Activated naive CD4-positive, alpha-beta T cell treated with anti-CD3 and anti-CD28 coated beads, Interleukin-2, amount 10 ng/mL, durations not matched to agents 7 days and 5 days (primary cell): ENCODE measurements at places on chromosomes 2 and 18.
A peak's percentile ranks its signal among the peaks of the same experiment; 100 is the strongest.

- no peak for DNase-seq
Measured at GRCh38 chr2:137952586-137953129, 11.6 kb upstream of the HNMT start.

GRCh38 chr2:204239411-204240165, 303.0 kb downstream of the ICOS start:
- DNase-seq: no peak

DNA sequence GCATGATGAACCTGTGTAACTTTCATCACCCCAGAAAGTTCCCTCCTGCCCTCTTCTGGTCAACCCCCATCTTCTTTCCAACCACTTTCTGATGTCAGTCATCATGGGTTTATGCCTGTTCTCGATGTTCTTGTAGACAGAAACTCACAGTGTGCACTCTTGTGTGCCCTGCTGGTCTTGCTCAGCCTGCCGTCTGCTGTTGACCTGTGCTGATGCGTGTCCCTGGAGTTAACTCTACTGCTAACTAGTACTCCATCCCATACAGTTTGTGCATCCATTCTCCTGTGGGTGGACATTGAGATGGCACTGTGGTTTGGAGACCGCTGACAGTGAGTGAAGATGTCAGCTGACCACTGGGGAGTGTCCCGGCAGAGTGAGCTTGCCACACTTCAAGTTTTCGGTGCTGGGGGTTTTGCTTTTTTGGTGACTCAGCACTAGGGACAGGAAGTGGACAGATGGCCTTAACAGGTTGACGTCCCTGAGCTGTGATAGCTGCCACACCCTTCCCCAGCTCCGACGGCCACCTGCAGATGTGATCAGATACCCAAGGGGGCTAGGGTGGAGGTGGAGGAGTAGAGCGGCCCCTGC, 14.8 kb downstream of the KLHL29 start:
- DNase-seq: no peak

DNA sequence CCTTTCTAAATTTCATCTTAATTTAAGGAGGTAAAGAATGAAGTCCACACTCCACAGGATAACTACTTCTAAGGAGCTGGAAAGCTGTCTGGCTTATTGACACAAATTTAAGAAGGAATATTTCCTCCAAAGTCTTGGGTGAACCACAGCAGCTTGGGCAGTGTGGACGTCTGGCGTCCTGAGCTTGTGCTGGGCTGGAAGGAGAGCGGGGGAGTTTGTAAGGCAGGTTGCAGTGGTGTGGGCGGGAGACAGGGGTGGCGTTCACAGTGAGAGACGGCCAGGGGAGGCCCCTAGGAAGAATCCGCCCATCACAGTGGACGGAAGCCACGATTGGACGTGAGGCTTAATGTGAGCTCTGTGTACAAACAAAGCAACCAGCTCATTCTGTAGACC, 25.7 kb downstream of the ADI1 start:
- DNase-seq: no peak

- no peak for DNase-seq
Measured at GRCh38 chr18:51164761-51165281, 32.7 kb downstream of the MEX3C start.

DNA sequence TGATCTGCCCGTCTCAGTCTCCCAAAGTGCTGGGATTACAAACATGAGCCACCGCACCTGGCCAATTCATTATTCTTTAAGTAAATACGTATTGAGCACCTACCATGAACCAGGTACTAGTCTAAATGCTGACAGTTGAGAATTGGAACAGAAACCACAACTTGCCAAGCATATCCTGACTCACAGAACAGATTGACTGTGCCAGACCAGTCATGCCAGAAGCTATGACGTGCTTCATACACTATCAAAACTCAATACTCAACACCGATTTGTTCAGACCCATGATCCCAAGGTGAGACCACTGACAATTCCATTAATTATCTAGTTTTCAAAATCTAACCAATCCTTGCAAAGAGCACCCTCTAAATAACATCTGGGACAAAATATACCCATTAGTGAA, 148.6 kb downstream of the B3GNT2 start:
- no peak for DNase-seq

DNA sequence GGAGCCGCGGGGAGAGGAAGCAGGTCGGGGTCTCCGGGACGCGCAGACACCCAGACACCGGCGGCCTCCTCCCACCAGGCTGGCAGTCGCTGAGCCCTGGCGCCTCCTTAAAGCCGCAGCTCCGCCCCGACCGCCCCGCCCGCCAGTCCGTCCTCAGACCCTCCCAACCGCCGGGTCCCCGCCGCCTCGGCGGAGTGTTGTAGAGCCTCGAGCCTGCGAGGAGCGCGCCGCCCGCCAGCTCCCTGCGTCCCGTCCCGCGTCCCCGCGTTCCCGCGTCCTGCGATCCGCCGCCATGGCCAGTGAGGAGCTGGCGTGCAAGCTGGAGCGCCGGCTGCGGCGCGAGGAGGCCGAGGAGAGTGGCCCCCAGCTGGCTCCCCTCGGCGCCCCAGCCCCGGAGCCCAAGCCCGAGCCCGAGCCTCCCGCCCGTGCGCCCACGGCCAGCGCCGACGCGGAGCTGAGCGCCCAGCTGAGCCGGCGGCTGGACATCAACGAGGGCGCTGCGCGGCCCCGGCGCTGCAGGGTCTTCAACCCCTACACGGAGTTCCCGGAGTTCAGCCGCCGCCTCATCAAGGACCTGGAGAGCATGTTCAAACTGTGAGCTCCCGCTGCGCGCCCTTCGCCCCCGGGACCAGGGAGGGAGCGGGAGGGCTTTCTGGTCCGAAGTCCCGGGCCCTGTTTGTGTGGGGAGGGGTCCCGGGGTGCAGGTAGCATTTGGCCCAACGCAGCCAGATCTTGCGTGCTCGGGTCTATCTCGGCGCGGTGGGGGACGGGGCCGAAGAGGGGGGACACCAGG, at the start of gene EFHD1:
TSS of gene EFHD1 (plus strand) at position 192 of the 793 bp plus-strand sequence. CDS start at position 293, 101 bp downstream.
- DNase-seq: peak; percentile 76

DNA sequence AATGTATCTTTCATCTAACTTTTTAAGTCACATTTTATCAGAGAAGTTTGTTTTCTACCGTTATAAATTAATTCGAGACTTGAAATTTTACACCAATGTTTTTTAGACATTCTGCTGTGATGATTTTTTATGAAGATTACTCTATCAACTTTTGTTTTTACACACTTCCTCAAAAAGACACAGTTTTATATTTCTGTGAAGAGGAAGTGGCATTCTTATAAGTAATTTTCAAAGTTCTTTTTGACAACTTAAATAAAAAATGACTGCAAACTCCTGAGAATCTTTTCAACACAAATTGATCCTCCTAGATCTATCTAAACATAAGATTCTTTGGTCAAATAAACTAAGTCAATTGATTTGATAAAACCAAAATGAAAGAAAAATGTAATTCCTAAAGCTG, 13.7 kb downstream of the ANKRD44 start:
- no peak for DNase-seq

DNA sequence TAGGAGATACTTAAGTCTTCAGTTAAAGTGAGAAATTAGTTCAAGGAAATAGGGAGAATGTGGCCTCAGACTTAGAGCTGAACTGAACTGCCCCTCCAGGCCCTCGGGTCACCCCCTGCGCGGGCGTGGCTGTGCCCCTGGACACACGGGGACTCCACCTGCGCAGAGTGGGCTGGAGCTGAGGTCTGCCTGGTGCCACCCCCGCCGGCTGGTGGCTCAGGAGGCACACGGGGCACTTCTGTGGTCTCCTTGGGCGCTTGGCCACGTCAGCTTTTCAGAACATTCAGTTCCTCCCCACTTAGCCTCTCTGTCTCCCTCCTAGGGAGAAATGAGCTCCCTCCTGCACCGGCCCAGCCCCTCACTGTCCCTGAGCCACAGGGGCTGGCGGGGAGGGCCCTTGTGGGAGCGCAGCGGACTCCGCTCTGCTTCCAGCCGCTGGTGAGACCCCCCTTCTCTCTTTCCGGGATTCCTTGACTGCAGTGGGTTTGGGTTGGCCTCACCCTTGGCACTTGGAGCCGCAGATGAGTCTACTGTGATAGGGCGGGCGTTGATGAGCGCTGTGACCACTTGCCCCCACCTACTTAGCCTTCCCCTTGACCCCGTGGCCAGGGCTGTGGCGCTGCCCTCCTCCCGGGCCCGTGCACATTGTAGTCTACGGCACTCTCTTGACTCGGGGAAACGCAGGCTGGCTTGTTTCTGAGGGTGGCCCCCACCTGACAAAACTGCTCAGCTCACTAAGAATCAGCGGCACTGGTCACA, 18.2 kb upstream of the PDIA6 start:
- no peak for DNase-seq

GRCh38 chr18:56984731-56985130, 162.2 kb upstream of the BOD1L2 start:
- DNase-seq: no peak

- DNase-seq: no peak
Measured at GRCh38 chr2:207240649-207241048, 74.9 kb upstream of the KLF7 start.

DNA sequence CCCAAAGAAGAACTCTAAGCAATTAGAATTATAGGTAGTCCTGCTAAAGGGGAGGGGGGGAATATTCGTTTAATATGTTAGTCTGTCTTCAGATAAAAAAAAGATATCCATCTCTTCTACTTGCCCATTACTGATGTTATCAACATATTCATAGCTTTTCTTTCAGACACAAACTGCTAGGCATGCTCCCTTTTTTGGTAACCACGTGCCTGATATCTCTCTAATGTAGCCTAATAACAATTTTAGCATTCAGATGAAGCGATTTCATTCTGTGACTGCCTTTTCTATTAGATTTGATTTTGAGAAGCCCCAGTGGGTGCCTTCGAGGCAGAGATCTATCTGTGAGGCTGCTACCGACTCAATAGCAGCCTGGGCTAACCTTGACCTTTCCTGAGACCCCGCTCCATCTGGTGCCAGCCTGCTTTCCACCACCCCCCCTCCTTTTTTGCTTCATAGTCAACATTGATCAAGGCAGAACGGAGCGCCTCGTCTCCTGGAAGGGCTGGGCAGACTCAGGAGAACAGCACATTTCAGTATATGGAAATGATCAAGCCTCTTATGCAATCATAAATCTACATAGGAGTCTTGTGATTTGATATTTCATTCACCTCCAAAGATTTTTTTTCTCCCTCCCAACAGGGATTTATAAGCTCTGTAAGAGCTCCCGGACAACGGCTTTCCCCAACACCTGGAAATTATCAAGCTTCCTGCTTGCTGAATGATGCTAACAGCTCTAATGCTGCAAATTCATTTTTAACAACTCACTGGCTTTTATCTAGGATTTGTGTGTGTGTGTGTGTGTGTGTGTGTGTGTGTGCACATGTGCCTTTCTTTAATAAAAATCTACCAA, 14.7 kb upstream of the BCL11A start:
- no peak for DNase-seq

- DNase-seq: peak; percentile 74
Measured at GRCh38 chr2:28393114-28393836, 617 bp downstream of the FOSL2 start.

GRCh38 chr2:110790907-110791306, 58.5 kb downstream of the ACOXL start:
- no peak for DNase-seq

DNA sequence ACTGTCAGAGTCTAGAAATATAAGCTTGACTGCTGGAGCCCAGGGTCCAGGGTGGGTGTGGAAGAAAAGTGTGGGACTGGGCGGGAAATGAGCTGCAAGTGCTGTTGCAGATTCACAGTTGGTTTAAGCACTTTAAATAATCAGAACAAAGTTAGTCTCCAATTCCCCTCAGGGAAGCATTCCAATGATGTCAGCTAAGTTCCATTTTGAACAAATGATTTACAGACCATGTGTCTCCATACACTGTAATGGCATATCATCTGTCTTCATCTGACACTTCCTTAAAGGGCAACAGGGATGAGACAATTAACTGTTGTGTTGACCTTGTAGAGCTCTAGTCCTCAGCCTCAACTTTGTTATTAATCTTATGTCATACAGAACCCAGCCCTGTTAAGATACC, 31.5 kb upstream of the REG3A start:
- DNase-seq: no peak

DNA sequence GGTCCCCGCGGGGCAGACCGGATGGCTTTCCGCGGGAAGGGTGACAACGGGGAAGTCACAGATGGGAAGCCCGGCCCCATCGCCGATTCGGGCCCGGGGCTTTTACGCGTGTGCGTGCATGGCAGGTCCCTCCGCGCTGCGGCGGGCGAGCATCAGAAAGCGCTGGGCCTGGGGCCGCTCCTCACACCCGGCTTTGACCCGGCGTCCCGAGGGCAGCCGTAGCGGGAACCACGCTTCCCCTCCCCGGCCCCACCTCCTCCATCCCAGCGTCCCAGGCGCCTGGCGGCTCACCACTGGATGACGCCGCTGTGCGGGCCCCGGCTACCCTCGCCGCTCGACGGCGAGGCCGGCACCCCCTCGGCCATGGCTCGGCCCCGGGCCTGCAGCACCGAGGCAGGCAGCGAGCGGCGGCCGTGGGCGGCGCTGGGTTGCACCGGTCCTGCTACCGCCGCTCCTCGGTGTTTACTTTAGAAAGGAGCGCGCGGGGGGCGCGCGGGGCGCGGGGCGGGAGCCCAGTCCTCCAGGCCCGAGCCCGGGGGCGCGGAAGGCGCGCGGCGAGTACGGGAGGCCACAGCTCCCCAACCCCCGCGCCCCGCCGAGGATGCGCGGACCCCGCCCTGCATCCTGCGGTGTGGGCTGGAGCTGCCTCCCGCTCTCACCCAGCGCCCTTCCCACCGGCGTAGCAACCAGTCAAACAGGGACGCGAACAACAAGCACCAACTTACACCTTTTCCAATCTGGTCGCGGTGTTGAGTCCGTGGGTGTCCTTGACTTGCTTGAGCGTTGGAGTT, 806 bp downstream of the RFX8 start:
- DNase-seq: peak; percentile 61

DNA sequence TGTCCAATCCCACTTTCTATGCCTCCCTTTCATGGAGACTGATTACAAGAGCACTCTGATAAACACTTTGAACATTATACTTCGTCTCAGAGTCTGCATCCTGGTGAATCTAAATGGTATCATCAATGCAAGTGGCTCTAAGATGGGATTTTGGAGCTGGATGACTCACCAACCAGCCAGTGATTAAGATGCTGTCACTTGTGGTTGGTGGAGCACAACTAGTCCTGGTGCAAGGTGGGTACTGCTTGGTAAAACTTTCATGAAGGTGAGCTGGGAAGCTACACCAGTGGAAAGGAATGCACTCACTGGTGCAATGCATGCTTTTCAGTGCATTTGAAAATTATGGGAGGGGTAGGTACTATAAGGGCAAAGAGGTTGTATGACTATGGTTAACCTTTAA, 137.7 kb upstream of the TRIB2 start:
- no peak for DNase-seq

- no peak for DNase-seq
Measured at GRCh38 chr2:24513281-24514071, 22.4 kb downstream of the NCOA1 start.

DNA sequence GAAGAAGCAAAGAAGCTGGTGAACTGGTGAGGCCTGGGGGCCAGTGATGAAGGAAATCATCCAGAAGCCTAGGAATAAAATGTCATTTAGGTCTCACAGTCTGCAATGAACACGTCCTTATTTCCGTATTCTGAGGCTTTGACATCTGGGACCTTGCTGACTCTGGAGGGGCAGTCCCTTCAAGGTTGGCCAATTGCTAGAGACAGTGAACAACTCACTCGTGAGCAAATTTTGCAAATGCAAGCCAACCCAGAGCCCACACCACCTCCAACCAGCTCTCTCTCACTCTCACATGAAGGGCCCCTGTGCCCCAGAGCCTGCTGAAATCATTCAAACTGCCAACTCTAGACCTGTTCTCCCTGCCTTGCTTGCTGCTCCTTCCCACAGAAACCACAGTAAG, 279.1 kb upstream of the LYPD1 start:
- DNase-seq: no peak
